Tibial nerve (tissue), 4 donors: ENCODE measurements at places on chromosomes 5 and 9. TPM values are rescaled to one million over a fixed set of nuclear protein-coding genes. Genes with fewer than 3 reads are reported as not detected.

GRCh38 chr9:131583836-131584555 is 38.7 kb downstream of the PRRT1B start:
- H3K4me3 ChIP-seq: no peak overlapping the region
- no peaks in the 10 kb centered on the region for H3K4me1 ChIP-seq
- no peak overlapping the region for H3K27ac ChIP-seq
- no peaks in the 10 kb centered on the region for H3K27me3 ChIP-seq
- DNase-seq: no peak
- H3K36me3 ChIP-seq: peaks cover 90% of the 10 kb centered on the region

DNA sequence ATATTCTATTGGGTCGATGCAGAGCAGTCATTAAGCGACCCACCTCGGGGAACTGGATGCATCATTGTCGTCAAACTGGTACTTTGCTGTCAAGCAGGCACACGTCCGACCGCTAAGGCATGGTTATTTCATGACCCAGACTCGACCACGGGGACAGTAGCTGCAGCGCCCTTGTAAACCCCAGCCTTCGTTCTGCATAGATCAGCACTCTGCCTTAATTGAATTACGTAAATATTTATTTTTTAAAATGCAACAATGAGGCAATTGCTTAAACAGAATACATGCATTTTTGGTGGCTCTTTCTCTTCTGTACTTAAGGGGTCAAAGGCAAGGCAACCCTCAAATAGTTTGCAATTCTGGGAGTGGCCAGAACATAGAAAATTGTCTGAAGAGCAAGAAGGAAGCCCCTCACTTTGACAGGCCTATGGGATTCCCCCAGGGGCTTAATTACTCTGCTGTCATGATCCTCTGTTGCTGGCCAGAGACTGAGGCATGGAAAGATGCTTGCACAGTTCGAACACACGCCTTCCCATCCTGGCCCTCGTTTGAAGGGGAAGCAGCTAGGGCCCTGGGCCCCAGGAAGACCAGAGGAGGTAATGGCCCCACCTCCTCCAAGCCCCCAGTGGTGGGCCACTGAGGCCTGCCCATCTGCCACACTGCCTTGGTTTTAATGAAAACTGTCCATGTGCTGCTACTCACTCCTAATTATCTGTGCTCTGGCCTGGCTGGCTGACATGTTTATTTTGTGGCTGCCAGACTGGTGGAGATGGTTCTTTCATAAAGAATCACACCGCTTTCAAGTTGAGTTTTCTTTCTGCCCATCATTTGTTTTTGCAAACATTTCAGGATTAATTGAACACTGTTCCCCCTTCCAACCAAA is 169.7 kb upstream of the MAST4 start:
- no peak overlapping the region for H3K27ac ChIP-seq
- no peaks in the 10 kb centered on the region for H3K4me1 ChIP-seq
- no peaks in the 10 kb centered on the region for H3K27me3 ChIP-seq

DNA sequence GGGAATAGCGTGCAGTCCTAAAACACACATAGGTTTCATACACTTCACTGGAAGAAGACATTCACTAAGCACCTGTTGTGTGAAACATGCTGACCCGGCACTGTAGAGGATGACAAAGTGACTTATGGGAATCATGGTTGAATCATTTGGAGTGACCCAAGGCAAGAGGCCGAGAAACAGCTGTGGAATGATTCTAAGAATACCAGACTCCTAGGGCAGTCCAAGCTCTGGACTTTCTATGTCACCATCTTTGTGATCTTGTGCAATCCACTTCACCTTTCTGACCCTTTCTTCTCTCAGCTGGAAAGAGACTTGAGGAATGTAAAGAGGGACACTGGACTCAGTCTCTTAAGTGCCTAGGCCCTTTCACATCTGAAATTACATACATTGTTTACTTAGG is 13.1 kb downstream of the MSANTD3 start:
- no peak overlapping the region for H3K4me3 ChIP-seq
- H3K4me1 ChIP-seq: no peaks in the 10 kb centered on the region
- no peak overlapping the region for H3K27ac ChIP-seq
- no peak for DNase-seq
- H3K36me3 ChIP-seq: no peaks in the 10 kb centered on the region

ANXA2R gene
- 9.0 TPM for total RNA-seq

VCAN gene
- total RNA-seq: 75.3 TPM

FOXD4L4 gene
- 0.63 TPM for total RNA-seq

POU5F2 gene
- total RNA-seq: 4.7 TPM

ANKRD33B gene
- total RNA-seq: 26.2 TPM

- H3K4me3 ChIP-seq: no peak overlapping the region
- peaks cover 19% of the 10 kb centered on the region for H3K36me3 ChIP-seq
- H3K27ac ChIP-seq: no peak overlapping the region
- H3K4me1 ChIP-seq: peaks cover 26% of the 10 kb centered on the region
- DNase-seq: no peak
Measured at GRCh38 chr5:142317753-142318152, 7.1 kb downstream of the SPRY4 start.

FOXD4L3 gene
- total RNA-seq: not detected

HSD17B4 gene
- total RNA-seq: 112 TPM

DNA sequence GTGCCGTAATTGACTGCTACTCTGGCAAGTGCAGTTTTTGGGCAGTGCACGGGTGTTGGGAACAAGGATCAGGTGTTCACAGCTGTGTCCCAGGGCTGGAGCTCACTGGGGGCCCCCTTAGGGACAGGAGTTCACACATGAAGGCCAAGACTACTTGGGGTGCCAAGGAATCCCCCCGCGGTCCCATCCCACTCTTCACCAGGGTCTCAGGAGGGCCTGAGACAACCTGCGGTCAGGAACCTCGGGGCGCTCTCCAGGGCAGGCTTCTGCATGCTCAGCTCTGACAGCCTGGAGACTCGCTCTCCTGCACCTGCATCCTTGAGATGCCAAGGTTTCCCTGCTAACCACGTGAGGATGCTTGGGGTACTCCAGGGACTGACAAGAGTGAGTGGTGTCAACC is 2.3 kb upstream of the MAN1B1 start:
- peaks cover 38% of the 10 kb centered on the region for H3K4me1 ChIP-seq
- peak overlapping the region; percentile 50 for H3K27ac ChIP-seq
- DNase-seq: no peak
- H3K27me3 ChIP-seq: peaks cover 1% of the 10 kb centered on the region
- H3K36me3 ChIP-seq: peaks cover 16% of the 10 kb centered on the region
- H3K4me3 ChIP-seq: no peak overlapping the region

DNA sequence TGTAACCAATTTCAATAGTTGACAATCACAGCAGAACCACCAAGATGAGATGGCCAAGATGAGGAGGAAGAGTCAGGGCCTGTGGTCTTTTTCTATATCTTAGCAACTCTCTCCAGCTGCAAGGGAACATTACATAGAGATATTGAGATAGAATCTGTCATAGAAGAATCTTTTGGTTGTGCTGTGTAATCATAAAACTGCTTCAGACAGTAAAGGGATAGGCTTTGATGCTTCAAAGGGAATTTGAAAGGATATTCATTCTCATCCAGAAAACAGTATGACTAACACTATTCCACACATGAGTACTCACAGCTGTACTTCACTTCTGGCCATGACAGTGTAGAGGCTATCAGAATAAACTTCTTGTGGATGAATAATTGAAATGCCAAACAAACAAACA is 145.9 kb downstream of the YIPF5 start:
- no peaks in the 10 kb centered on the region for H3K4me1 ChIP-seq
- no peaks in the 10 kb centered on the region for H3K27me3 ChIP-seq
- no peak for DNase-seq
- H3K4me3 ChIP-seq: no peak overlapping the region

DNA sequence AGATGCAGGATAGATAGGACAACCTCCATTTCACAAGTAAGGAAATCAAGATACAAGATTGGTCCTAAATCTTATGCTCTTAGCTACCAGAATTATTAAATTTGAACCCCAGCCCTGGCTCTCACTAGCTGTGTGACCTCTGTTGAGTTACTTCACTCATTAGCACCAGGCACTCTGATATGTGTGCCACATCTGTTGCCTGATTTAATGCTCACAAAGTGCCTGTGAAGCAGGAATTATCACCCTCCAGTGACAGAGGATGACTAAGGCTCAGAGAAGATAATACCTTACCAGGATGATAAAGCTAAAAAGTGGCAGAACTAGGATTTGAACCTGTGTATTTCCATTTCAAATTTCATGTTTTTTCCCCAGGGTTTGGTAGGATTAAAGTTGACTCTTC is 110.0 kb downstream of the PLPPR1 start:
- H3K4me3 ChIP-seq: no peak overlapping the region
- DNase-seq: no peak
- no peak overlapping the region for H3K27ac ChIP-seq

SPATA31E1 gene
- not detected for total RNA-seq

DNA sequence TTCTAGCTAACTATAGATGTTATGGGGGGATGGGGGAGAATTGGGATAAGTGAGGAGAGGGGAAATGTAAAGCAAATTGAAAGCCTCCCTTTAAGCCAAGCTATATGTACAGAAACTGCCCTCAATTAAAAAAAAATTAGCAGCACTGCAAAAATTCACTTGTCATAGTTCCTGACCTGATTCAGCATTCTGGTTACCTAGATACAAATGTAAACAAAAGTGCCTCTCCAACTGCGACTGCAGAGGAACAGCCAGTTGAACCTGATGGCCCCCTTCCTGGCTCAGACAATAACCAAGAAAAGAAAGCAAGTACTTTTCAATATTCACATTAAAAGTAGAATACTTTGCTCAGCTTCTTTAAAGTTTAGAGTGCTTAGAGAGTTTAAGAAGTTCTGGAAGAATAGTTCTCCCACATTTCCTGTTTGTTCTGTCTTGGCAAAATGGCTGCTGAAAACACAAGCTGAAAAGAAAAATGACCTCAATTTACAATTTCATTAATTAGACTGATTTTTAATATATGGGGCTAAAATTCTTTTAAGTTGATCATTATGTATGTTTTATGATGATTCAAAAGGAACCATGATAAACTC is 1.5 kb downstream of the FAM81B start:
- no peaks in the 10 kb centered on the region for H3K27me3 ChIP-seq
- H3K36me3 ChIP-seq: no peaks in the 10 kb centered on the region
- DNase-seq: no peak
- no peaks in the 10 kb centered on the region for H3K4me1 ChIP-seq
- no peak overlapping the region for H3K4me3 ChIP-seq
- no peak overlapping the region for H3K27ac ChIP-seq

GRCh38 chr5:154038261-154038706 is 426 bp downstream of the FAM114A2 start:
- H3K4me3 ChIP-seq: peak overlapping the region; percentile 74
- peaks cover 6% of the 10 kb centered on the region for H3K4me1 ChIP-seq

DNA sequence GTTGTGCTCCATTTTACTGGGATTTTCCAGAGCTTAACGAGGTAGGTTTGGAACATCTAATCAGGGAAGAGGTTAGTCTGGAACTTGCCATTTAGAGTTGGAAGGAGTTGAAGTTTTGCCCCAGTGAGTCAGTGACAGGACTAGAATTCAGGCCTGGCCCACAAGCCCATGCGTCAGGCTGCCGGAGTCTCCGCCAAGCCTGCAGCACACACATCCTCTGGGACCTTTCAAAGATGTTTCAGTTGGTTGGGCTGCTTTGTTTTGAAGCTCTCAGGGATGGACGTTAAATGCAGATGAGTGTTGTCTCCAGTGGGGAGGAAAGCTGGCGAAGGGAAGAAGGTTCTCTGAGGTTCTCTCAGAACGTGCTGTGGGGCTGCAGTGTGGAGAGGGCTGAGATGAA is 147.0 kb downstream of the PSAT1 start:
- H3K4me1 ChIP-seq: no peaks in the 10 kb centered on the region
- H3K27me3 ChIP-seq: no peaks in the 10 kb centered on the region
- no peak overlapping the region for H3K4me3 ChIP-seq
- DNase-seq: no peak
- H3K36me3 ChIP-seq: no peaks in the 10 kb centered on the region

- no peak overlapping the region for H3K27ac ChIP-seq
- peaks cover 78% of the 10 kb centered on the region for H3K36me3 ChIP-seq
- peaks cover 11% of the 10 kb centered on the region for H3K4me1 ChIP-seq
- H3K27me3 ChIP-seq: no peaks in the 10 kb centered on the region
- H3K4me3 ChIP-seq: no peak overlapping the region
- DNase-seq: no peak
Measured at GRCh38 chr9:126482361-126483044, 131.2 kb upstream of the LMX1B start.

GRCh38 chr5:103119070-103119764 is 721 bp downstream of the GIN1 start:
- no peaks in the 10 kb centered on the region for H3K4me1 ChIP-seq
- DNase-seq: no peak
- H3K27ac ChIP-seq: peak overlapping the region; percentile 92

GRCh38 chr9:114072184-114073140 is 5.6 kb downstream of the AMBP start:
- peaks cover 4% of the 10 kb centered on the region for H3K4me1 ChIP-seq
- no peak for DNase-seq
- H3K27ac ChIP-seq: no peak overlapping the region

OR1B1 gene
- total RNA-seq: not detected

FSTL4 gene
- 0.22 TPM for total RNA-seq

GRCh38 chr9:126456441-126457174 is 130.0 kb downstream of the MVB12B start:
- no peaks in the 10 kb centered on the region for H3K4me1 ChIP-seq
- H3K27ac ChIP-seq: no peak overlapping the region
- no peaks in the 10 kb centered on the region for H3K27me3 ChIP-seq

DNA sequence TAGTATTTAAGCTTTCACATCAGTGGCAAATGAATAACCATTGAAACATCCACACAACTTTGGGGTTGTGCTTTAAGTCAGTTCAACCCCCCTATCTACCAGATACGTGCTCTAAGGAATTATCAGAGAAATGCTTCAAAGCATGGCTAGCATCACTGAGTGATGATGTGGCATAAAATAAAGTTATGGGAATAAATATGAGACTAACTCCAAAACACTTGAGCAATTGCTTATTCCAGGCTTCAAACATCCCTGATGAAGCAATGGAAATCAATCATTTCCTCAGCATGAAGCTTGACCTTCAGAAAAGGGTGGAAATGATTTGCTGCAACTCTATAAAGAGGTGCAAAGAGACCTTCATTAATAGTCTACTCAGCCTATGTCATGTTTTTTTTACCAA is 292.0 kb upstream of the SMC2 start:
- no peaks in the 10 kb centered on the region for H3K36me3 ChIP-seq
- no peak for DNase-seq
- no peak overlapping the region for H3K27ac ChIP-seq
- H3K4me3 ChIP-seq: no peak overlapping the region
- H3K27me3 ChIP-seq: no peaks in the 10 kb centered on the region
- H3K4me1 ChIP-seq: no peaks in the 10 kb centered on the region

- H3K27ac ChIP-seq: no peak overlapping the region
- no peaks in the 10 kb centered on the region for H3K27me3 ChIP-seq
- H3K36me3 ChIP-seq: no peaks in the 10 kb centered on the region
- DNase-seq: no peak
- no peak overlapping the region for H3K4me3 ChIP-seq
Measured at GRCh38 chr9:116451500-116452115, 235.5 kb upstream of the TRIM32 start.

DNA sequence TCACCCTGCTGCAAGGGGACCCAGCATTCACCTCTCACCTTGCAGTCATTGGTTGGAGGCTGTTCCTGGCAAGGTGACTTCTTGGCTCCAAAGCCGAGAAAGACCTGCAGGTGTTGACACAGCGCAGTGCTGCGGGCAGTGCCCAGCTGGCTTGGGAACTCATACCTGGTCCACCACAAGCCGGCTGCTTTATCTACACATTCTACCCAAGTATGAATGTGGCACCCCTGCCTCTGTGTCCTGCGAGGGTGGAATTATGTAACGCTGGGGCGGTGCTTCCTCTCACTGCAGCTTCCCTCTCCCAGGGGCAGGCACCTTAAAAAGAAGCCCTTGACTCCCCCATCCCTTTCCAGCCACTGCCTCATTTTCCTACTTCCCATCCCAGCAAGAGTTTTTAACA is 2.5 kb upstream of the ZMYND19 start:
- no peaks in the 10 kb centered on the region for H3K27me3 ChIP-seq
- peaks cover 23% of the 10 kb centered on the region for H3K4me1 ChIP-seq
- DNase-seq: no peak
- H3K27ac ChIP-seq: no peak overlapping the region
